ENCODE measurements at places on chromosomes 5 and 9. TPM values are rescaled to one million over a fixed set of nuclear protein-coding genes. Genes with fewer than 3 reads are reported as not detected.

GRCh38 chr9:126721564-126721981, 83.3 kb upstream of the ZBTB43 start:
- DNase-seq = no peak

- DNase-seq = no peak
Observed at GRCh38 chr5:102713278-102713677, 41.8 kb upstream of the PAM start.

DNA sequence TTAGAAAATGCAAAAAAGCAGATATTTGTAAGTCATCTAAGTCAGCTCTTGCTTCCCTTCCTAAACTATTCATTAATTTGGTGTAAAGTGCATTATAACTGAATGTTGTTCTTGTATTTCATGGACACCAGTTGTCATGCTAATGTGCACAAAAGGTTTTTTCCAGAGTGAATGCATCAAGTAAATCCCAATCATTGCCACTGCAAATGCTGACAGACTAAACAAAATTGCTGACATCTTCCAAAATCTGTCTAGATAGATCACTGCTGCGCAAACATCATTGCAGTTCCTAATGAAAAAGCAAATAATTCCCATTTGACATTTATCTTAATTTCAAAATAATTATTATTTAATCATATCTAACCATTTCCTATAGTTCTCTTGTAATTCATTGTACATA, 161.7 kb downstream of the PDE4D start:
- no peak for DNase-seq

CSF1R gene
- 10.4 TPM for total RNA-seq

Data from heart left ventricle (tissue), 16 donors.